Activated naive CD4-positive, alpha-beta T cell (primary cell): ENCODE measurements at places on chromosomes 1 and 21.
A peak's percentile ranks its signal among the peaks of the same experiment; 100 is the strongest.

DNA sequence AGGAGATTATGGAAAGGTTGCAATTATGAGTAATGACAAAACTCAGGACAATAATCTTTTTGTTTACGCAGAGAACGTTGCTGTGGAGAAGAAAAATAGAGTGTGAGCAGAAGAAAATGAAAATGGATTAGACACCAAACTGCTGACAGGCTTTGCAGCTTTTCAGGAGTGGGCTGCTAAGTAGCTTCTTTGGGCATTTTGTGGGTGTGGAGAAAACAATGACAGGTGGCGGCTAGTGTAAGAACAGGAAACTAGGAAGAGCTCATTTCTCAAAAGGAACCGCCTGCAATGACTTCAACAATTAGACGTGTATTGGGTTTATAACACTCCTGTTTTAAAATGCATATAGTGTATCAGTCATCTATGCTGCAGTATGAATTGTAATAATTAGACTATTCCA lies 18.3 kb upstream of the PALMD start:
- no peak for DNase-seq

- no peak for DNase-seq
Measured at GRCh38 chr1:82367456-82367855, 566.7 kb downstream of the ADGRL2 start.

GRCh38 chr1:91846007-91846638 lies 39.8 kb downstream of the TGFBR3 start:
- DNase-seq: no peak

DNA sequence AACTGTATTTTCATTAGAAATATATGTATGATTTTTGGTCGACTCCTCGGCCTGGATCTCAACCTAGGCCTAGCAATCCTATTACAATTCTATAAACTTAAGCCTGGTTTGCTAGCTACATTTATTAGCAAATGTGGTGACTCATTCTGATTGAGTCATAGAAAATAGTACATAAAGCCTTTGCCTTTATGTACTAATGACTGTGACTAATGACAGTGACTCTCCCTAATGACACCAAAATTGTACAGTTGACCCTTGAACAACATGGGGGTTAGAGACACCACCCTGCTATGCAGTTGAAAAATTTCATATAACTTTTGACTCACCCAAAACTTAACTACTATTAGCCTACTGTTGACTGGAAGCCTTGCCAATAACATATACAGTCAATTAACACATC lies 78.9 kb downstream of the CLEC20A start:
- DNase-seq: no peak

GRCh38 chr1:182054698-182055326 lies 6.7 kb downstream of the ZNF648 start:
- peak; percentile 30 for DNase-seq

DNA sequence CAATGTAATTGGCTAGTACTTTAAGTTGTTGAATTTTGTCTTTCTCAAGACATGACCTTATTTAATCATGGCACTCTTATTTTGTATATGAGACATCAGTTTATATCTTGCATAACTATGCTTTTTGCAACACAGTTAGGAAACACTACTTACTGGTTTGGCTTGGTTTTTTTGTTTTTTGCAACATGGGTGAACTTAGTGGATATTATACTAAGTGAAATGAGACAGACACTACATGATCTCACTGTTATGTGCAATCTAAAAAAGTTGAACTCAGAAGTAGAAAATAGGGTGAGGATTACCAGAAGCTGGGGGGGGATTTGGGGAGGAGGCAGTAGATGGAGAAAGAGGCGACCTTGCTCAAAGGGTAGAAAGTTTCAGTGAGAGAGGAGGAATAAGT lies 132.1 kb downstream of the PLA2G4A start:
- DNase-seq: no peak

GRCh38 chr1:119656410-119656955 lies 8.4 kb upstream of the ZNF697 start:
- no peak for DNase-seq

GRCh38 chr1:193457676-193458075 lies 271.3 kb upstream of the B3GALT2 start:
- no peak for DNase-seq

DNA sequence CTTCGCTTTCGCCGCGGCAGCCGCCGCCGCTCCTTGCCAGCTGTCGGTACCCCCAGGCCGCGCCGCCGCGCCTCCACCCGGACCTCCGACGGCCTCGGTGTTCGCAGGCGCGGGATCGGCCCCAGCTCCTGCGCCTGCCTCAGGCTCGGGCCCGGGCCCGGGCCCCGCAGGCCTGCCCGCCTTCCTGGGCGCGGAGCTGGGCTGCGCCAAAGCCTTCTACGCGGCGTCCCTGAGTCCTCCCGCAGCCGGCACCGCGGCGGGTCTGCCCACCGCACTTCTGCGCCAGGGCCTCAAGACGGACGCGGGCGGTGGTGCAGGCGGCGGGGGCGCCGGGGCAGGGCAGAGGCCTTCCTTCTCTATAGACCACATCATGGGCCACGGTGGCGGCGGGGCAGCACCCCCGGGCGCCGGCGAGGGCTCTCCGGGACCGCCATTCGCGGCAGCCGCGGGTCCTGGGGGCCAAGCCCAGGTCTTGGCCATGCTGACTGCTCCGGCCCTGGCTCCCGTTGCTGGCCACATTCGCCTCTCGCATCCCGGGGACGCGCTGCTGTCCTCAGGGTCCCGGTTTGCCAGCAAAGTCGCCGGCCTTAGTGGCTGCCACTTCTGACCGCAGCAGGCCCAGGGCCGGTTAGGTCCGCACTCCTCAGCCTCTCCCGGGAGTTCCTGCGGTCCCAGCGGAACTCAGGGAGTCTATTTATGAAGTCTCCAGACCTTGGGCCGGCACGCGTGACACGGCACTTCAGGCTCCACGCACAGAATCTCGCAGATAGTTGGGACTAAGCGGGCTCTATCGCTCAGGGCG lies 1.4 kb downstream of the FOXD2 start:
- no peak for DNase-seq

- no peak for DNase-seq
Measured at GRCh38 chr1:233641029-233641428, 27.1 kb downstream of the KCNK1 start.

DNA sequence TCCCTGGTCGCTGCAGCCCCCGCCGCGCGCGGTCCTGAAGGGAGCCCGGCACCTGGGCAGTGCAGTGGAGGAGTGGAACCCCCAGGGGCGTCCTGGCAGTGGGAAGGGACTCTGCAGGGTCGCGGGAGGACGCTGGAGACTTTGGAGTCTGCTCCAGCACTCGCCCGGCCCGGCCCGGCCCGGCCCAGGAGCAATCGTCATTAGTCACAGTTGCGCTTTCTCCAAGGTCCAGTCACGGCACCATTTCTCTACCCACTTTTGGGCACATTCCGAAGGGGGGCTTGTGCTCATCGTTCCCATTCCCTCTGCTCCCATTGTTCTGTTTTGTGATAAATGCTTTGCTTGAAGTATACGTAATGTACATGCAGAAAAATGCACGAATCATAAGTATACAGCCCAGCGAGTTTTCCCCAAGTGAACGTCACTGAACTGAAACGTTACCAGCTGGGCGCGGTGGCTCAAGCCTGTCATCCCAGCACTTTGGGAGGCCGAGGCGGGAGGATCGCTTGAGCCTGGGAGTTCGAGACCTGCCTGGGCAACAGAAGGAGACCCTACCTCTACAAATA lies 999 bp downstream of the THAP3 start:
- DNase-seq: no peak
